ENCODE measurements at places on chromosomes 13 and 19.
A peak's percentile ranks its signal among the peaks of the same experiment; 100 is the strongest.

- DNase-seq, result peak; percentile 49
Measured at GRCh38 chr19:33796164-33796875, at the start of gene KCTD15. Gene KCTD15, plus strand, starts transcription at chr19:33796870. Its CDS starts 3,585 bp downstream, at chr19:33800455.

- DNase-seq, result no peak
Measured at GRCh38 chr13:43434191-43434590, 352.6 kb downstream of the ENOX1 start.

GRCh38 chr13:100547791-100548201, 40.8 kb downstream of the GGACT start:
- peak; percentile 34 for DNase-seq

GRCh38 chr19:49818649-49819370, 721 bp downstream of the MED25 start:
- DNase-seq, result no peak

DNA sequence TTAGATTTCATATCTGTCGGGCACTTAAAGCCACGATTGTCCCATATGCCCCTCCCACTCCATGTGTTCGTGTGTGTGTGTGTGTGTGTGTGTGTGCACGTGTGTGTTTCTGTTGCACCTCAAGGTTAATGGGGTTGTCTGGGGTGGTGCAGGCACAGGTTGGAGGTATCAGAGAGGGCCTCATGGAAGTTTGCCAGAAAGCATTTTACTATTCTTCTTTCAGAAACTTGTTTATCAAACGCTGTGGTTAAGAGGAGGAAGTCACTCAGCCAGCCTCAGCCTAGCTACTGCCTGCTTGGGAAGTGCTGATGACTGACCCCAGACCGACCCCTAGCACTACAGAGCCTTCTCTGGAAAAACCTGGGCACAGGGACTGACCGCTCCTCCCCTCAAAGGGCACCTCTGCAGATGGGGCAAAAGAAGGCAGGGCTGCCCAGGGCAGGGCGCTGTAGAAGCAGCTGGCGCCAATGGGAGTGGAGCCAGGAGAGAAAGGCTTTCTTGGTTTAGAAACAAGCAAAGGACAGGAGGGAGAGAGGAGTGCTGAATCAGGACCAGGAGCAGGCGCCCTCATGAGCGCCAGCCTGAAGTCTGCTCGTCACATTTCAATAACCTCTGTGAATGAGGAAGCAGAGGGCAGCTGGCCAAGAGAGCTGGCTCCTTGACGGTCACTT, 3.9 kb downstream of the SIAH3 start:
- DNase-seq, result no peak

DNA sequence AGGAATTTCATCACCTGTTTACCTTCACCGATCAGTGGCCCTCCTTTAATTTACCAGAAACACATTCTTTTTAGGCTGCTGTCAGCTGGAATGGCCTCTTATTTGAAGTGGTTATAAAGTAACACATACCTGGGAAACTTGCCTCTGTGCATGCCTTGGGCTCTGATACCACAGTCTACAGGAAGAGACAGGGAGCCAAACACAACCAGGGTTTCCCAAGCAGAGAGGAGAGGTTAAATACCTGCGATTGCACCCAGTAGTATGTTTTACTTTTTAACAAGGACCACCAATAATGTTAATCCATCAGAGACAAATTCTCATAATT, 444.0 kb upstream of the SGCG start:
- no peak for DNase-seq

DNA sequence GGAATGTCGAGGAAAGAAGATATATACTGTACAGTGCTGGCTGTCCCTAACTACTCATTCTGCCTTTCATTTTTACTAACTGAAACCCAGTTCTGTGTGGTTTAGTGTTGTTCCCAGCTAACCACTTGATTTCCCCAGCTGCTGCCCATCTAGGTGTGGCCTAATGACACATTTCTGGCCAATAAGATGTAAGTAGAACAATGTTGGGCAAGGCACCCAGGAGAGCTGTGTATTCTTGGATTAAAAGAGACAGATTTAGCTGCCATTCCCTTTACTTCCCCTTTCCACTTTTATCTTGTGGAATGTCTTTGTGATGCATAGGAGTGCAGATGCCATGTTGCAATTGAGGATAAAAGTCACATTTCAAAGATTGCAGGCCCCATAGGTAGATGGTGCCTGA, 28.3 kb upstream of the PCDH9 start:
- DNase-seq, result no peak

- DNase-seq, result no peak
Measured at GRCh38 chr13:50627111-50627510, 216.4 kb downstream of the DLEU7 start.

DNA sequence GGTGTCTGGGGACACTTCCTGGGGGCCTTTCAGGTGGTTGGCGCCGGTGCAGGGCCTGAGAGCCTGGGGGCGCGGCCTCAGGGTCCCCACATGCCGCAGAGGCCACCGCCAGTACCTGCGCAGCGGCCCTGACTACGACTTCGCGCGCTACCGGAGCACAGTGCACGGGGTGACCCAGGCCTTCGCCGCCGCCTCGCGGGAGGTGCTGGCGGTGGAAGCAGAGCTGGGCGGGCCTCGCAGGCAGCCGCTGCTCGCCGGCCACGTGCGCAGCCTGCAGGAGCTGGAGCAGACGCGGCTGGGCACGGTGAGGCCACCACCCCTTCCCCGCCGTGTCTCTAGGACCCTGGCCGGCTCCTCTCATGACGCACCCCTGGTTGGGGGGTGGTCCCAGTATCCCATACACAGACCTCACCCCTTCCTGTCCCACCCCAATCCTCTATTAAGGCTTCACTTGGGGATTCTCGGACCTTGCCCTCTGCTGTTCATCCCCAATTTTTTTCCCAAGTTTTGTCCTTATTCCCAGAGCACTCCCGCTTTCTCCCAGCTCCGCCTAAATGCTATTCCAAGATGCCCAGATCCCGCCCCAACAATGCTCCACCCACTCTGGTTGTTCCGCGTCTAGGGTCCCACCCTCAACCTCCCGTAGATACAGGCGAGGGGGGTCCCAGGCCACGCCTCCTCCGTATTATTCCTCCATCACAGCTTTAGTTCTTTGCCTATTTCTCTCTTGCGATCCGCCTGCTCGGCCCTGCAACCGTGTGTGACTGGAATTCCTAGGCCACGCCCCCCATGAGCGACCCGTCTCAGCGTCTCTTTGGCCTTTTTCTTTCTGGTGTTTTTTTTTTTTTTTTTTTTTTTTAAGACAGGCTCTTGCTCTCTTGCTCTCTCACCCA, 1.0 kb downstream of the REX1BD start:
- peak; percentile 52 for DNase-seq

DNA sequence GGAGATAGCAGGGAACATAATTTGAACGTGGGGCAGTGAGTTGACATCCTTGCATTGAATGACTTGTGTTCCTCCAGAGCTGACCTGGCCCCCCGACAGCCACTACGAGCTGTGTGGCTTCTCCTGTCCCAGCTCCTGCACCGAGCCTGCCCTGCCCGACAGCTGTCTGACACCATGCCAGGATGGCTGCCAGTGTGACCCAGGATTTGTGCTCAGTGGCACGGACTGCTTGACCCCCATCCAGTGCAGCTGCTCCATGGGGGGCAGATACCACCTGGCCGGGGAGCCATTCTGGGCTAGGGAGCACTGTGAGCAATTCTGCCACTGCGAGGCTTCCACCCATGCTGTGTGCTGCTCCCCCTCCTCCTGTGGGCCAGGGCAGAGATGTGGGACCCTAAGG, 29.2 kb upstream of the FXYD3 start:
- no peak for DNase-seq

GRCh38 chr19:39557811-39558623, 18.1 kb upstream of the EID2 start:
- DNase-seq, result no peak

DNA sequence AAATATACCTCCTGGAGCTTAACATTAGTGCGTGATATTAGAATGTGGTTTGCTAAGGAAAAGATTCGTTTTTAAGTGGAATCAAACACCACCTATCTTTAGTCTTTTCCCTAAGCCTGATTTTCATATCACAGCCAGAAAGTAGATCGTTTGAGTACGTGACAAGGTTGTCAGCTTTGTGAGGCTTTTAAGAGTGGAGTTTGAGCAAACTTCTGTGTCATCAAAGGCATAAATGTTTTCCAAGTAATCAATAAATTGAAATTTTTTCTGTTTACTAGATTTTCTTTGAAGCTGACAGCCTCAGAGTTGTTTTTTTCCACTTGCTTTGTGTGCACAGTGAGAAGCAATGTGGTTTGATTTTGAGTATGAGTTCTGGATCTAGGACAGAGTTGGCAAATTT, 6.5 kb upstream of the ZNF331 start:
- DNase-seq, result no peak

DNA sequence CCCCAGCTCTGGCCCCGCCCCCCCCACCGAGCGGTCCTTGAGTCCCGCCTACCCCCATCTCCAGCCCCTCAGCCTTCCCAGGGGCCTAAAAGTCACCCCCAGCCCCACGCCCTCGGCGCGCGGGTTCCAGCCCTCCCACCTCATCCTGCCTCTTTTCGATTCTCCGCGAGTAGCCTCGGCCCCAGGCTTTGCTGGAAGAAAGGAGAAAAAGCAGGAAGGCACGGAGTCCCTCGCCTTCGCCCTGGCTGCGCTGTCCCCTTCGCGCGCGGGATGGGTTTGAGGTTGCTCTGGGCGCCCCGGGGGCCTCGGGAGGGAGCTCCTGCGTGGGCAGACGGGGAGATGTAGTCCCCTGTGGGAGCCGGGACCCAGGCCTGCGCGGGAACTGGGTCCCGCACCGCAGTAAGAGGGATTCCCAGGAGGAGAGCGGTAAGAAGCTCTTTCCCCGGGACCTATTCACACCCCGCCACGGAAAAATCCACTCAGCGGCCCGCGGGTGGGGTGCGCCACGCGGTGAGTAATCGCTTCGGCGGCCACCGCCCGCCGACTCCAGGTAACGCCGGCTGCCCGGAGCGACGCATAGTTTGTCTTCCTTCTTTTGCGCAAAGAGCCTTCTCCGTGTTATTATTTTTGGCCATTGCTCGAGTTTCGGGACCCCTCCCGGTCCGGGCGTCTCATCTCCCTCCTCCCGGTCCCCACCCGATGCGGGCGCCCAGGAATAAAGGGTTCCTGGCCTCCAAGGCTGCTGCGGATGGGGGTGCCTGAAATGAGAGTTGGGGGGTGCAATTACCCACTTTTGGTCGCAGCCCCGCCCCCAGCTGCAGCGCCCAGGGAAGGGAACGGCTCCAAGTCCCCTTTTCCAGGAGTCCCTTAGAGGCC, 865 bp upstream of the CRLF1 start:
- DNase-seq, result no peak

- DNase-seq, result no peak
Measured at GRCh38 chr13:68851026-68851425, 1256.6 kb upstream of the ATXN8OS start.

DNA sequence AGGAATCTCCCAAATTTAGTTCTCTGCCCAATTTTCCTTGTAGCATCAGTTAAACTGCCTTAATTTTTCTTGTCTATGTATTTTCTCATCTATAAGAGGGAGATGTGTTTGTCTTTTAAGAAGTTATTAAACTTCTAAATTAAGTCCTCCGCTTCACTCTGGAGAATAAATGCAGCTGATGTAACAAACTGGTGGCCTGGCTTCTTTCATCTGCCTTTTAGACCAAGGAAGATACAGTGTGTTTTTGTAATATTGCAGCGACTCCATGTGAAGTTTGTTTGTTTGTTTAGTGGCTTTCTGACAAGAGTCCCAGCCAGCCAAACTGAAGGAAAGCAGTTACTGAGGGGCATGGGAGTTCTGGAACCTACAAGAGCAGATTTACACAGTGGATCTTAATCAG, 56.4 kb downstream of the KLF12 start:
- peak; percentile 17 for DNase-seq

GRCh38 chr13:77492982-77493381, 42.5 kb upstream of the SCEL start:
- DNase-seq, result no peak

GRCh38 chr13:68998056-68998455, 1109.6 kb upstream of the ATXN8OS start:
- no peak for DNase-seq

DNA sequence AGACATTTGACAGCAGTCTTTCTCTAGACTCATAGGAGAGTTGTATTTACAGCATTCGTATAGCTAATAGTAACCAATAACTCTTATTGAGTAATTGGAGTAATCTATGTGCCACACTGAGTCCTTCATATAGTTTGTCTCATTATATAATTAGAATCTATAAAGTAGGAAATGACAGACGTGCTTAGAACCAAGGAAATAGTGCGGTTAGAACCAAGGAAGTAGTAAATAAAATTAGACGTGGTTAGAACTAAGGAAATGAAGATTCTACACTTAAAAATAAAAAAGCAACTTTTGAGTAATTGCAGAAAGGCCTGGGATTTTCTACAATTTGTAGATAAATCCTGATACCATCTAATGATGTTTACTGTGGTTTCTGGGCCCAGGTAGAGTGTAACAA, 107.8 kb upstream of the TNFSF11 start:
- no peak for DNase-seq

DNA sequence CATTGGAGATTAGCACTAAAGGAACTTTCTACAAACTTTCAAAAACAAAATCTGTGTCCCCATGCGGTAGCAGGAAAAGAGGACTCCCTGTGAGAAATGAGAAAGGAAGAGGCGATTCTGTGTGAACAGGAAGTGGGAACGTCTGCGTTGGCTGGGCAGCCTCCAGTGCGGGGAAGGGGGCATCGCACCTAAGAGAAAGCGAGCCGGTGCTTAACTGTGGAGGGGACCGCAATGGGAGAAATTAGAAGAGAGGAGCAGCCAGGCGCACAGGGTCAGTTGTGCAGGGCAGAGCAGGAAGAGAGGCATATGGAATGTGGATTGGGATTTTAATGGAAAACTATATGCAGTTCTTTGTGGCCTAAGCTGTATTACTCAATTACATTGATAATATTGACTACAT, 77.4 kb upstream of the DOCK9 start:
- no peak for DNase-seq

DNA sequence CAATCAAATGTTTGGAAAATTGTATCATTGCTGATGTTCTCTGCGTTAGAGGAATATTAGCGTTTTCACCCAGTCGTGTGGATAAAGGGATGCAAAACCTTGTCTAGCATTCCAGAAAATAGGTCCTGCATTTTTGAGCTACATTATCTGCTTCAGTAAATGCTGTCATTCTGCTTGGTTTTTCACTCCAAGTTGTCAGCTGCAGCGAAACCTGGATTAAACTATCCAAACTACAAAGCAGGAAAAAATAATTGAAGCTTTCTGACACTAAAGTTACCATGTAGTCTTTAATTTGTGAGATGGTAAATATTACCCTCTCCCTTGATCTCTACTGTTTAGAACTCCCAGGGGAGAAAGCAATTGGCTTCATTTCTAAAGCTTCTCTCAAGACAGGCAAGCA, 1795.5 kb upstream of the PRR20A start:
- no peak for DNase-seq

- no peak for DNase-seq
Measured at GRCh38 chr13:86729206-86729605, 930.0 kb upstream of the SLITRK6 start.
